Activated T-helper 1 cell treated with anti-CD3 and anti-CD28 coated beads, Interleukin-2, amount 50 U/mL, for 16 hours (primary cell): ENCODE measurements at places on chromosomes 2 and 18.

DNA sequence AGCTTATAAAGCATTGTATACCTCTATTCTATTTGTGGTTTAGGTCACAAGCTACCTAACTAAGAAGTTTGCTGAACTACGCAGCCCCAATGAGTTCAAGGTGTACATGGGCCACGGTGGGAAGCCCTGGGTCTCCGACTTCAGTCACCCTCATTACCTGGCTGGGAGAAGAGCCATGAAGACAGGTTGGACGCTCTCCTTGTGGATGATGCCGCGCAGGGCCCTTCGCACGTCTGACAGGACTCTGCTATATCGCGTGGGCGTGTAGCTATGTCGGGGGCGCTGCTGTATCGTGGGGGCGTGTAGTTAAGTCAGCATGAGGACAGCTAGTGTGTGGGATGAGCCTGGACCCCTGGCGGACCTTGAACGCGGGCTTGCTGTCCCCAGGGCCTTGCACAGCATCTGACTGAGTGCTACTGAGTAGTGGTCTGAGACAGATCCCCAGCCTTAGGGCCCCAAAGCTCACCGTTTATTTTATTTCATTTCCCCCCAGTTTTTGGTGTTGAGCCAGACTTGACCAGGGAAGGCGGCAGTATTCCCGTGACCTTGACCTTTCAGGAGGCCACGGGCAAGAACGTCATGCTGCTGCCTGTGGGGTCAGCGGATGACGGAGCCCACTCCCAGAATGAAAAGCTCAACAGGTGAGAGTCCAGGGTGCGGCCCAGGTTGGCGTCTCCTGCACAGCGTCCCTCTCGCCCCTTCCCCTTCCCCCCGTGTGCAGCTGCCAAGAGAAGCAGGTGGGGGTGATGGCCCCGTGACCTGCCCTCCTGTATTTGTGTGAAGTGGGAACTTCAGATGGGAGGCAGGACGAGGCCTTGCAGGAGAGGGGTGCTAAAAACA, 15.6 kb upstream of the CNDP1 start:
- no peak for DNase-seq

DNA sequence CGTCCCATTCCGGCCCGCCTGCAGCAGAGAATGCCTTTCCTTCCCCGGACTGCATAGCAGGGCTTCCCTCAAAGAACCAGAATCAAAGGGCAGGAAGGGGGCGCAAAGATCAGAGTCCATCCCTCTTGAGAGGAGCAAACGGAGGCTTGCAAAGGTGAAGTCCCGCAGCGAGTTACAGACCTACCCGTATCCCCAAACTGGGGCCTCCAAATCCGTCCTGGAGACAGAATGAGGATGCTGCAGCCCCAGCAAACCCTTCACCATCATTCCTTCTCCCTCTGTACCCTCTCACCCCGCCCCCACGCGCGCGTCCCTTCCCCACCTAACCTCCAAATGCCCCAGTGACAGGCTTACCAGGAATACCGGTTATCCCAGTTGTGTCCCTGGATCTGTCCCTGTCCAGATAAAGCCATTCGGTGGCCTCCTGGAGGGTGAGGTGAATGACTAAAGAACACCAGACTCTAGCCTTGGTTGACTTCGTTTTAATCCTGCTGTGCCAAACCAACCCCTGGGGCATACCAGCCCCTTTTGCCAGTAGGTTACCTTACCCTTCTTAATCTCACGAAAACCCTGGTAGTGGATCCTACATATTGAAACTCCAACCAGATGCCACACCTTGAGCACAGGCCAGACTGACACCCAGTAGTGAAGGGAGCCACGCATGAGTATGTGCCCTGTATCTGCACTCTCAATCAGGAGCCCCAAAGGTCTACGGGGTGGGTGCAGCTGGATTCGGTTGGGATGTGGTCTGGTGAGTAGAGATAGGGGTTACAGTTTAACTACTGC, 961 bp upstream of the SLC40A1 start:
- DNase-seq, result no peak

GRCh38 chr18:7600528-7601245, 33.6 kb downstream of the PTPRM start:
- DNase-seq, result no peak

GRCh38 chr2:44137872-44138551, 30.7 kb upstream of the PPM1B start:
- DNase-seq, result no peak

DNA sequence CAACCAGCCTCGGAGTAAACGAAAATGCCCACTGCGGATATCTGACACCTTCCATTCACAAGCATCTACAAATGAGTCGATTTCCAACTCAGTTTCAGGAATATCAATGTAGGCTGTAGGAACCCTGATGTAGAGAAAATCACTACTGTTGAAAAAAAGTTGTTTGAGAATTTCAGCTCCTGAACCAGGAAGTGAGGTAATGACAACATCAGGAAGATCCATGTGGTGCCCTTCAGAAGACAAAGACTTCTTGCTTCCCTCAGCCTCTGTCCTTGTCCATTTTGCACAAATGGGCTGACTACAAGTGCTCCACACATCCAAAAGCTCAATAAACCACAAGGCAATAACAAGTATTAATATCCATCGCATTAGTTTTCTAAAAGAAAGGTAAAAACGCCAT, 4.7 kb downstream of the DSEL start:
- no peak for DNase-seq

DNA sequence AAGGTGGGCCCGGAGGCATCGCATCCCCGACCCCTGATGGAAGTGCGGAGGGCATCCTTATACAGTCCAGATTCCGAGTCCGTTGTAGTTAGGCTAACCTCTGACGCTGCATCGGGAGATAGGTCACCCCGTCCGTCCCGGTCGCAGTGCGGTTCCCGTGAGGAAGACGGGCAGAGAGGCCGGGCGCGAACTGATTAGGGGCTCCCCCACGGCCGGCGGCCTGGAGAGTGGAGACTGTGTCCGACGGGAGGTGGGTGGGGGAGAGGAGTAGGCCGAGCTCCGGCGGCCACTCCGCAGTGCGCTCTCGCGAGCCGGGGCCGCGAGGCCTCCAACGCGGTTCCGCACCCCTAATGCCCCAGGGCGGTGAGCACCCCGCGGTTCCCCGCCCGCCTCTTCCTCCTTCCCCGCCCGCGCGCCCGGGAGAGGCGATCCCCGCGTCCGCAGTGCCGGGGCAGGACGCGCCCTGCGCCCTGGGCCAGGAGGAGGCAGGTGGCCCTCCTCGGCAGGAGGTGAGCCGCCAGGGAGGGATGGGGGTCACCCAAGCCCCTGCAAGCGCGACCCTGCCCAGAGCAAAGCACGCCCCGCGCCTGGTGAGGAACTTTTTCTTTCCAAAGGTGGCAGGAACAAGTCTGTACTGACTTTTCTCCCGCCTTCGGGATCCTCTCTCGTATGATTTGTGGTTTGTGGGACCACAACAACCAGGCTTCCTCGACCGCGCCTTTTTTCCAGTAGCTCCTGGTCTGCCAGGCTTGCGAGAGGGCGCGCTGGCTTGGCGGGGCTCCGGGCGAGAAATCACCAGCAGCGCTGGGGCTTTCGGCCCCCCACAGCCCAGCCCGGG, 1.4 kb upstream of the SP5 start:
- DNase-seq, result no peak

DNA sequence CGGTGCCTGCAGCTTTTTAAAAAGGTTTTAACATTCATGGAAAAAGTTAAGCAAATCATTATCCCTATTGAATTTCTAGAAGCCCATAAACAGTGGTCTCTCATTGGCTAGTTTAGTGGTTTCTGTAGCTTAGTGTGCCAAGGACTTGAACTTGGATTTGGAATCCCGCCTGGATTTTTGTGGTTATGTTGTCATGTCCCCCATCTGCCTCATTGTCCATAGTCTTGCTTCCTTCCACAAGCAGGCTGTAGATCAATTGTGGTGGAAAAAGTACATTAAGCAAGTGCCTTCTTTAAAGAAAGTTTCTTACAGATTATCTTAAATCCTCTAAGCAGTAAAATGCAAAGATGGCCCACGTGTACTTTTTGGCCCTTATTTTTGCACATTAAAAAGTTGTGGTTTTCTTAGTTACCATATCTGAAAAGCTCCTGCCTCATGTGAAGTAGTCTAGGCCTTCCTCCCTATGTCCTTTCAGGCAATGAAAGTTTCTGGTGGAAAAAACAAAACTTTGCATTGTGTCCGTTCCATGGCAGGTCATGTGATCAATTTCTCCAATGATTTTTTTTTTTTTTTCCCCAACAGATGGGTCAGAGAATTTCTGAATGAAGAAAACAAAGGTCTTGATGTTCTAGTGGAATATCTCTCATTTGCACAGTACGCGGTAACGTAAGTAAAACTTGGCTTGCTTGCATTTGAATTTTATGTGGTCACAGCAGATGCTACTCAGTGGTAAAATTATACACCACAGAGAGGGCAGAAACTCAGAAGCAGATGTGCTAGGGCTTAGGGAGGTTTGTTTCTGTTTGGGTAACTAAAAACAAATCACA, 158.9 kb downstream of the PRPF40A start:
- DNase-seq, result no peak

- no peak for DNase-seq
Measured at GRCh38 chr2:114056294-114057143, 166.6 kb downstream of the ACTR3 start.

DNA sequence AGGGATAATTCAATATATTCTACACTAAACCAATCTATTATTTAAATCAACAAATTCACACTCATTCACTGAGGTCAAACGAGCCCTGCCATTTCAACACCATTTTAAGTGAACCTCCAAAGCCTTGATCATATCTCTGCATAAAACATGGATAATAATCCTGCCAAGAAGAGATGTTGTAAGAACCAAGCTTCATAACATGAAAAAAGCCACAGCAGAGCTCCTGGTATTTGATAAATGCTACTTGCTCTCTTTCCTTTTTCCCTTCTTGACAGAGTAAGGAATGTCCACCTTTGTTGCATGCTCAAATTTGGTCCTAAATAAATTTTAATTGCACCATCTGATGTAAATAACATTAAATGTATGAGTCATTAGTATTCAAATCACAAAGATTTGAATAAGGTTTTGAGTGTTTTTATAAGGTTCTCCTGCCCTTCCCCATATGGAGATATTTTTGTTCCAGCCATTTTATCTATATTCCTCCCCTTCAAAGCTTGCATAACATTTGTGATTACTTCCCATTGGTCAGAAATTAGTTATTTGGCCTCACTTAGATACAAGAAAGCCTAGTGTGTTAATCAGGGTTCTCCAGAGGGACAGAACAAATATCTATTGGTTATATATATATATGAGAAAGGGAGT, 318.8 kb downstream of the RND3 start:
- no peak for DNase-seq

DNA sequence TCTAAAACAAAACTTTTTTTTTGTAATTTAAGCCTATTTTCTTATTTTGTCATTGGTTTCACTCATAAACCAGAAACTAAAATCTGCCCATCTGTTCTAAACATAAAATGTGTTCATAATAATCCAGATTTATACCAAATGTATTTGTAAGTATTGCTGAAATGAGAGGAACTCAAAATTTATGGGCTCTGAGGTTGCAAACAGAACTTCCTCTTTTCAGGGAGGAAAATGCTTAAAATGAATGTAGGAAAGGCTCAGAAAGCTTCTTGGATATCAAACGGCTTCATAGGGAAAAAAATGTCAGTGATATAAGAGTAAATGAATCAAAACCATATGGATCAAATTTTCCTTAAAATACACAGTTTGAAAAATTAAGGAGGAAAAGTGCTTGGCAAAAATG, 83.9 kb downstream of the PAX3 start:
- DNase-seq, result no peak

DNA sequence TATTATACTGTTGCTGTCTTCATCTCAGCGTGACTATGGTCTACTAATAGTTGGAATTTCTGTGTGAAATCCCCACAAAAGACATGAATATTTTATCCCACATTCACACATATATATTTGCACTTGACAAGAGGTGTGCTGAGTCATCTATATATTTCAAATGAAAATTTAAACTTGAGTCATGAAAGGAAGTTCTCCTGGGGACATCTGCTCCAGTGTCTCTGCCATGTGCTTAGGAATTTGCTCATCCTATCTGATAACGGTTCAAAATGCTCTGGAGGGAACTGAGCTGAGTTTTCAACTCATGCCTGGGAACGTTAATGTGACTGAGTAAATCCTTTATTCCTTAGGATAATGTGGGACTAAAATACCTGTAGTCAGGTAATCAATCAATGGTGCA, 326.2 kb upstream of the MEX3C start:
- DNase-seq, result no peak
